ENCODE measurements at places on chromosomes 16 and 17. TPM values are rescaled to one million over a fixed set of nuclear protein-coding genes. Genes with fewer than 3 reads are reported as not detected.
A peak's percentile ranks its signal among the peaks of the same experiment; 100 is the strongest.

- H3K4me1 ChIP-seq, result no peaks in the 10 kb centered on the region
- no peaks in the 10 kb centered on the region for H3K36me3 ChIP-seq
- H3K27me3 ChIP-seq, result peaks cover 8% of the 10 kb centered on the region
- H3K27ac ChIP-seq, result no peak overlapping the region
Observed at GRCh38 chr17:6100146-6100545, 30.0 kb downstream of the WSCD1 start.

SYCE1L gene
- total RNA-seq, result not detected

DNA sequence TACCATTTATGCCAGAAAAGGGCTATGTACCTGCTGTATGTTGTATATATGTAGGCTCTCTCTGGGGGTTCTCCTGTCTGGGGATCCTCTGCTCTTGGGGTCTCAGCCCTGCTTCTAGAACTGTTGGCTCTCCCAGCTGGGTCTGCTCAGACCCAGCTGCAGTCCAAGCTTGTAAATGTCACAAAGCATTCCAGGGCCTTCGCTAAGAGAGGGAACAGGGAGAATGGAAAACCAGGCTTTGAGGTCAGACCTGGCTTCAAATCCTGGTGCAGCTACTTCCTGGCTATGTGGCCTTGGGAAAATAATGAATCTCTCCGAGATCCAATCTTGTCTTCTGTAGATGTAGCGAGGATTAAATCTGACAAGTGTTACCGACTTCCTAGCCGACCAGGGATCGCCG, 44.0 kb downstream of the NLRP1 start:
- no peak overlapping the region for H3K27ac ChIP-seq
- H3K36me3 ChIP-seq, result no peaks in the 10 kb centered on the region
- H3K27me3 ChIP-seq, result peaks cover 13% of the 10 kb centered on the region
- DNase-seq, result no peak

ABCA6 gene
- total RNA-seq, result not detected

SPOP gene
- total RNA-seq, result 60.8 TPM

DNA sequence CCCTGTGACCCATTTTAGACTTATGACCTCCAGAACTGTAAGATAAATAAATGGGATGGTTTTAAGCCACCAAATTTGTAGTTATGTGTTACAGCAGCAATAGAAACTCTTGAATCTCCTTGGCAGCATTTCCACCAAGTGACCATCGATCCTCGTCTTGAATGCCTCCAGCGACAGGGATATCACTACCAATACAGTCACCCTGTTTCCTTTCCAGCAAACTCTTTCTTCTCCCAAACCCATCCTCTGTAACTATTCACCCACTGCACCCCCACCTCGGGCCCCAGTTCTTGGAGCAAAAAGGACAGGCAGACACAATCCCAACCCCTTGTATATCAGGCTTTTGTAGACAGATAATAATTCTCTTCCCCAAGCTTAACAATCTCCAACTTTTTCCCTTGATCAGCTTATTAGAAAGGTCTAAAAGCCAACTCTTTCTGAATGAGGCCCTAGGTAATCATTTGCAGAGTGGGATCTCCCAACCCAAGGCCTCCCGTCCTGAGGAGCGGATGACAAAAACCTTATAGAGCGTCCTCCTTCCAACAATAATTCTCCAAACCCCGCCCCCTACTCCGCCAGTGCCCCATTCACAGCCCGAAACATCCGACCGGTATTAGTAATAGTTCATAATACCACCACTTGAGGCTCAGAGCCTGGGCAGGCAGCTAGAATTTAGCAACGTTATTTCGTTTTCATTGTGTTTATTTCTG, 14.7 kb upstream of the PLLP start:
- H3K4me3 ChIP-seq, result peak overlapping the region; percentile 84
- DNase-seq, result peak; percentile 71
- peak overlapping the region; percentile 59 for H3K27ac ChIP-seq
- peaks cover 71% of the 10 kb centered on the region for H3K4me1 ChIP-seq
- H3K36me3 ChIP-seq, result no peaks in the 10 kb centered on the region
- H3K27me3 ChIP-seq, result no peaks in the 10 kb centered on the region

DNA sequence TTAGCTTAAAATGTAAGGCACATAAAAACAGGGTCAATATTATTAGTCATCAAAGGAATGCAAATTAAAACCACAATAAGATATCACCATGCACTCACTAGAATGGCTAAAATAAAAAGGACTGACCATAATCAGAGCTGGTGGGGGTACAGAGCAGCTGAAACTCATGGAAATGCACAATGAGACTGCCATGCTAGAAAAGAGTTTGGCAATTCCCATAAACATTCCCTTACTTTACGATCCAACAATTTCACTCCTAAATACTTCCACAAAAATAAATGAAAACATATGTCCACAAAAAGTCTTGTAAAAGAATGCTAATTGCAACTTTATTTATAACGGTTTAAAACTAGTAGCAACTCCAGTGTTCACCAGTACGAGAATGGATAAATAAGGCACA, 36.1 kb upstream of the ERCC4 start:
- H3K27ac ChIP-seq, result no peak overlapping the region
- 0 out of 3 replicates have a peak, but pooled peaks cover 3% of the 10 kb centered on the region for H3K27me3 ChIP-seq
- no peak overlapping the region for H3K4me3 ChIP-seq
- no peak for DNase-seq
- peaks cover 28% of the 10 kb centered on the region for H3K4me1 ChIP-seq

GRCh38 chr17:57597101-57597500, 148.0 kb downstream of the CCDC182 start:
- H3K4me1 ChIP-seq, result peaks cover 10% of the 10 kb centered on the region
- no peak overlapping the region for H3K4me3 ChIP-seq
- no peak overlapping the region for H3K27ac ChIP-seq

COTL1 gene
- total RNA-seq, result 8.6 TPM

DNA sequence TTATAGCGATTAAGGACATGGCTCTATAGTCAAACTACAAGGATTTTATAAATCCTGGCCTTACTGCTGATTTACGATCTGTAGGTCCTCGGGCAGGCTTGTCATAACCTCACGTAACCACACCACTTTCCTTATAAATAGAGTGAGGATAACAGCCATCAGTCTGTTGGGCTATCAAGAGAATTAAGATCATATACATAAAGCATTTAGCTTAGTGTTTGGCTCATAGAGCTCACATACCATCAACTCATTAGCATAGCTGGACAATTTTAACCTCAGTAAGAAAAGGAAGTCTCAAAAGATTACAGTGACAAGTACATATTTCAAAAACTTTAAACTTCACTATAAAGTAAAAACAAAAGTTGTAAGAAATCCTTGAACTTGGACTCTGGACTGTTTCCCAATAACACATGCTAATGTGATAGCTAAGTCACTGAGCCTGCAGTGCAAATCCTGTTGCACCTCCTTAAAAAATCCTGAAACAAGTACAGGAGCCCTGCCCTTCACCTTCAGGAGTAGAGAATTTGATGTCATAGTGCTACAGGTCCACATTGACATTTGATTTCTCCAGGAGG, 20.8 kb upstream of the CLEC3A start:
- DNase-seq, result no peak
- H3K4me3 ChIP-seq, result no peak overlapping the region
- no peaks in the 10 kb centered on the region for H3K27me3 ChIP-seq
- H3K27ac ChIP-seq, result no peak overlapping the region
- no peaks in the 10 kb centered on the region for H3K36me3 ChIP-seq

DNA sequence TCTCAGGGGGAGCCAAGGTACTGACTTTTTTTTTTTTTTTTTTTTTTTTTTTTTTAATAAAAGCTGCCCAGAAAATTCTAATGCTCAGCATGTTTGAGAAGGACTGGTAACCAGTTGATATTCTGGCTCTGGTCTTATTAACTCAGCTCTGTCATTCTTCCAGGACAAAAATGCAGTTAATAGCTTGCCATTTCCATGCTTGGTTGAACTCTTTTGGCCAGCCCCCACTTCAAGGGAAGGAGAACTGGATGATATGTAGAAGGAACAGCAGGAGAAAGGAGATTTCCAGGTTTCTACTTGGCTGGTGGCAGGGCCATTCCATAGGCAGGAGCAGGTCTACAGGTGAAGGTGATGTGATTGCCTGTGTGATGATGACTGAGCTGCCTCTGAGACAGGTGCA, 59.2 kb upstream of the TANC2 start:
- no peak overlapping the region for H3K4me3 ChIP-seq
- DNase-seq, result no peak
- peaks cover 15% of the 10 kb centered on the region for H3K27me3 ChIP-seq
- no peaks in the 10 kb centered on the region for H3K4me1 ChIP-seq
- no peak overlapping the region for H3K27ac ChIP-seq

DNA sequence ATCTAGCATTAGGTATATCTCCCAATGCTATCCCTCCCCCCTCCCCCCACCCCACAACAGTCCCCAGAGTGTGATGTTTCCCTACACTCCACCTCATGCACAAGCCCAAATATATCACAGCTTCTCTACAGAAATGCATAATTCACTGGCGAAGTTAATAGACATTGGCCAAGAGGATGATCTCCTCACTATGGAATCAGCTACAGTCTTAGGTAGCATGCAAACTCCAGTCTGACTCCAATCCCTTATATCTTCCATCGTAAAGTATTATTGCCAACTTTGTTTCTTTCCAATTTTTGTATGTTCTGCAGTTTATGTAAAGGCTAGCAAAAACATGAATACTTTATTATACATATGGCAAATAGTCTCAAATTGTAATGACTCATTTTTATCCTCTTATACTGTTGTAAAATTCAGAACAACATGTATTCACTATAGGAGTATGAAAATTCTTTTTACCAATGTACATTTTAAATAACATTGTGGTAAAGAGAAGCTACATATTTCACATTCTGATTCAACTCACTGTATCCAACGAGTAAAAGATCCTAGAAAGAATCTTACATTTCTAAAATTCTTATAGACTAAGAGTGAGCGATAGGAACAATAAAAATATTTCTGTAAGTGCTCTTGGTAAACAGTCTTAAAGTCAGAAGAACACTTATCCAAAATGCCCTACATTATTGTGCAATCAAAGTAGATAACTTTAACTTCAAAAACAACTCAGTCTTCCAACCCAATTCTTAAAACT, 871 bp downstream of the ABCA8 start:
- H3K27me3 ChIP-seq, result no peaks in the 10 kb centered on the region
- no peak overlapping the region for H3K4me3 ChIP-seq
- DNase-seq, result no peak
- no peaks in the 10 kb centered on the region for H3K4me1 ChIP-seq
- no peak overlapping the region for H3K27ac ChIP-seq

FBXW10 gene
- 0.04 TPM for total RNA-seq

DNA sequence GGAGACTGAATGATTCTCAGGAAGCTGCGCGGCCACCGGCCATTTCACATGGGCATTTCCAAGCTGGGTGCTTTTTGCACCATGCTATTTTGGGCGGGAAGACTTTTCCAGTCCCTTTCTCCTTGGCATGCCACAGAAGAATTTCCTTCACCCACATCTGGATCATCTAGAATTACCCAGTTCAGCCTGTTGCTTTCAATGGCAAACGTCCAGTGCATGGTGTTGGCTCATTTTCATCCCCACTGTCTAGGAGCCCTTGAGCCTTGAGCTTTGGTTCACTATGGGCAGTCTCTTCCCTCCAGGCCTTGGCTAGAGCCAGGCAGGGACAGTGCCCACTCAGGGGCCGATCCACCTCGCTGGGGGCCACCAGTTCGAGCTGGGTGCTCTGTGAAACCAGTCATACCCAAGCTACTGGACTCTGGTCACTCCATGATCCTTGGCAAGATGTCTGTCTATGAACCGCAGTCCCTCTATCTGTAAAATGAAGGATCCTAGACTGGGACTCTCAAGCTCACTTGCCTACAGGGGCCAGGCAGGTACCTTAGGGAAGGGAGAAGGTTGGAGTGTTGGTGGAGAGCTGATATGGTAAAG, 71.1 kb downstream of the CYLD start:
- no peak overlapping the region for H3K27ac ChIP-seq
- H3K4me1 ChIP-seq, result no peaks in the 10 kb centered on the region
- no peak overlapping the region for H3K4me3 ChIP-seq

DNA sequence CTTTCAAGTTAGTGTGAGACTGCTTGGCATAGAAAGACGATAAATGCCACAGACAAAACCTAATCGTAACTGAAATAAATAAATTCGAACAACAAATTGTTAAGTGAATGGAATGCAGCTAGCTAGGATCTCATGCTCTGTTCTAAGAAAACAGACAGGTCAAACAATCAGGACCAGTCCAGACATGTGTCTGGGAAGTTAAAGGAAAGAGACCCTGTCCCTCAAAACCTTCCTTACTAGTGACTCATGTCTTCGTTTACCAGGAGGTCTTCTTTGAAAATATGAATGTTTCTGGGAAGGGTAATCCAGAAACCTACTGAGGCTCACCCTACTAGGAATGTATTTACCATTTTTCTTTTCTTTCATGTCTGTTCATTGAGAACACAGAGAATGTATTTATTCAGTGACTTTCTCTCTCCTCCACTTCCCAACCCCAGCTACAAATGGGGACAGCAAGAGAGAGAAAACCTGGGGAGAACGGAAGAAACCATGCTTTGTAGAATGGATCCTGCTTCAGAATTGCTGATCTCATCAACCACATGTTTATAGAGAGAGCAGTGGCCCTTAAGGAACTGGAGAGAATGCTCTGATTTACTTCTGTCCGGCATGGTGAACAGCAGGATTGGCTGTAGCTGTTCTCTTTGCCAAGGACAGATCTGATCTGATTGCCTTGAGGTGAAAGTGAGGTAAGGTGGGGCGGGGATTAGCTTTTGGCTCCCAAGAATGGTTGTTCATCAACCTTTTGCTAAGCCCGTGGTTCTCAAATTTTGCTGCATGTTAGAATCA, 39.4 kb upstream of the DHX8 start:
- no peak overlapping the region for H3K4me3 ChIP-seq
- no peaks in the 10 kb centered on the region for H3K36me3 ChIP-seq
- DNase-seq, result no peak
- H3K27ac ChIP-seq, result peak overlapping the region; percentile 2
- peaks cover 45% of the 10 kb centered on the region for H3K4me1 ChIP-seq

GRCh38 chr17:27363326-27363725, 69.4 kb downstream of the WSB1 start:
- no peak for DNase-seq
- no peak overlapping the region for H3K4me3 ChIP-seq

KIF2B gene
- total RNA-seq, result not detected

GRCh38 chr16:75660321-75660720, 12.7 kb downstream of the TERF2IP start:
- H3K36me3 ChIP-seq, result peaks cover 17% of the 10 kb centered on the region
- no peak for DNase-seq
- H3K27ac ChIP-seq, result no peak overlapping the region

- H3K4me3 ChIP-seq, result no peak overlapping the region
- no peak for DNase-seq
- H3K4me1 ChIP-seq, result no peaks in the 10 kb centered on the region
- no peaks in the 10 kb centered on the region for H3K27me3 ChIP-seq
Observed at GRCh38 chr16:80122115-80122514, 418.7 kb upstream of the DYNLRB2 start.

SMIM5 gene
- total RNA-seq, result not detected
